ENCODE measurements at places on chromosomes 11 and 22.

DNA sequence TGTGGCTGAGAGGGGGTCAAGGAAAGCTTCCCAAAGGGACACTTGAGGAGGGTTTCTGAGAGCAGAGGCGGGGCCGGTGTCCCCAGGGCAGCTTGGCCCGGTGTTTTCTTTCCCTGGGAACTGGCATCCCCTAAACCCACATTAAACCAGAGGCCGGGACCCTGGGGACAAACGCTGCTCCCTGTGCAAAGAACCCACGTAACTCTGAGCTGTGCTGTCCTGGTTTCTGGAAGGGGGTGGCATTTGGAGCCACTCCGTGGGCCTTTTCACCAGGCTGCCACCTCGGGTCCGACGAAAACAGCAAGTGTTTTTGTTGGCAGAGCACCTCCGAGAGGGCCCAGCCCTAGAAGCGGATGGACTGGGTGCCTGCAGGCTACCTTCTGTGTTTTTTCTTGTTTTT, 100.2 kb upstream of the ANO1 start:
- no peak for DNase-seq

GRCh38 chr11:69516526-69516925, 35.1 kb downstream of the LINC01488 start:
- DNase-seq = no peak

- DNase-seq = no peak
Measured at GRCh38 chr22:17578136-17578754, 14.9 kb downstream of the SLC25A18 start.

DNA sequence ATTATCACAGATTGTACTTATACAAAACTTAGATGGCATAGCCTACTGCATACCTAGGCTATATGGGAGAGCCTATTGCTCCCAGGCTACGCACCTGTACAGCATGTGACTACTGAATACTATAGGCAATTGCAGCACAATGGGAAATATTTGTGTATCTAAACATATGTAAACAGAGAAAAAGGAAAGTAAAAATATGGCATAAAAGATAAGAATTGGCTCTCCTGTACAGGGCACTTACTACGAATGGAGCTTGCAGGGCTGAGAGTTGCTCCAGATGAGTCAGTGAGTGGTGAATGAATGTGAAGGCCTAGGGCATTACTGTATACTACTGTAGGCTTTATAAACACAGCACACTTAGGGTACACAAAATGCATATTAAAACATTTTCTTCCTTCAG, 13.2 kb downstream of the APOL6 start:
- no peak for DNase-seq

DNA sequence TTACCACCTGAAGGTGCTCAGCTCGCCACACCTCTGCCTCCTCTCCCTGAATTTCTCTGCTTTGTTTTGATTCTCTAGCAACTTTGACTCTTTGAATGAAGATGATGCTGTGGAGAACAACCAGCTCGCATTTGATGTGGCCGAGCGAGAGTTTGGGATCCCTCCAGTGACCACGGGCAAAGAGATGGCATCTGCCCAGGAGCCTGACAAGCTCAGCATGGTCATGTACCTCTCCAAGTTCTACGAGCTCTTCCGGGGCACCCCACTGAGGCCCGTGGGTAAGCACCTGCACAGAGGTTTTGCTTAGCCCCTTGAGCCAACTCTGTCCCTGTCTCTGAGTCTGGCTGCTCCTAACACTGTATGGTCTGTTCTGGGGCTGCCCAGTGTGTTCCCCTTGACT, 115.7 kb downstream of the MICAL2 start:
- DNase-seq = no peak

- DNase-seq = no peak
Measured at GRCh38 chr11:69115586-69116560, 39.9 kb upstream of the SMIM38 start.

DNA sequence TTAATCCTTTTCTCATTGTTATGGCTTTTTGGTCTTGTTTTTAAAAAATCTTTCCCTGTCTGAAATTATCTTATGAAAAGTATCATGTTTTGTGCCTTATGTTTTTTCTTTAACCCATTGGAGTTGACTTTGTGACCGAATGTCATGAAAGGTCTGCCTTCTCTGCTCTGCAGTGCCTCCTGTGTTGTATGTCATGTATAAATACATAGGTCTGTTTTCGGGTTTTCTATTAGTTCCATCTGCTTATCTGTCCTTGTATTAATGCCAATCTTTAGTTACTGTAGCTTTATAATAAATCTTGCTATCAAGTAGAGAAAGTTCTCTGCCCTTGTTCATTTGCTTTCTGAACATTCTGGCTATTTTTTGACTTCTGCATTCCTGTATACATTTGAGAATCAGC, 73.0 kb downstream of the ZBTB44 start:
- DNase-seq = no peak

DNA sequence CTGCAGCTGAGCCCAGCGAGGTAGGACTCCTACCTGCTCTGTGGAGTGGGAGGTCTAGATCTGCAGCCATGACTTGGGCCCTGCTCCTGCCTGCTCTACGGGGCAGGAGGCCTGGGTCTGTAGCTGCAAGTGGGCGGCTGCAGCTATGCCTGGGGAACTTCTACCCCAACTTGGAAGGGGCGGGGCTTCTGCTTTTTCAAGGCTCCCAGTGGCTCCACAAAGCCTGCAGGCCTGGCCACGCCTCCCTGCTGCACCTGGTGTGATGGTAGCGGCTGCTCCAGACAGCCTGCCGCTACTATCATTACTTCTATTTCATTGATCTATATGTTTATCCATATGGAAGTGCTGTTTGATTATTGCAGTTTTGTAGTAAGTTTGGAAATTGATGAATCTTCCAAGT, 121.2 kb downstream of the NELL1 start:
- DNase-seq = no peak

DNA sequence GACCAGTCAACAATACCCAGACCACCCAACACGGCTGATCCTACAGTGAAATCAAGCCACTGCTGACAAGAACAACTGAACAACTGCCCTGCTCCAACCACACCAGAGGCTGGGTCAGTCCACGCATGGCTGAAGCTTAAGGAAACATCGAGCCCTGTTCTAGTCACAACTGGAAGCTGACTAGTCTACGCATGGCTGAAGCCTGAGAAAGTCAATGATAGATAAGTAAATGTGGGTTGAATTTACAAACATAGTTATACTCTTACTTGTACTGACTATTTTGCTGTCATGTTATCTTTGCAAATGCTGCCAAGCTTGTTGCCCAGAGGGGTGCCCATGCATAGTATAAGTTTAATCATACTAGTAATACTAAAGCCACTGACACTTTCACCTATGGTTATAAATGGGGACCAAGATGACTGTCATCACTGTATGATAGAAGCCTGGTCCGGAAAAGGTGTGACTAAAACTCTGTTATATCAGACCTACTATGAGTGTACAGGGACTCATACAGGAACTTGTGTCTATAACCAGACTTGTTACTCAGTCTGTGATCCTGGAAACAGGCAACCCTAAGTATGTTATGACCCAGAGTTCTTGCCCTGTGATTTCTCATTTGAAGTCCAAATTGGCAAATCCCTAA, 43.4 kb upstream of the GLYAT start:
- DNase-seq = peak; percentile 47

- DNase-seq = no peak
Measured at GRCh38 chr22:42301077-42301741, 30.8 kb upstream of the TCF20 start.
